ENCODE measurements at places on chromosomes 12 and 14.

DNA sequence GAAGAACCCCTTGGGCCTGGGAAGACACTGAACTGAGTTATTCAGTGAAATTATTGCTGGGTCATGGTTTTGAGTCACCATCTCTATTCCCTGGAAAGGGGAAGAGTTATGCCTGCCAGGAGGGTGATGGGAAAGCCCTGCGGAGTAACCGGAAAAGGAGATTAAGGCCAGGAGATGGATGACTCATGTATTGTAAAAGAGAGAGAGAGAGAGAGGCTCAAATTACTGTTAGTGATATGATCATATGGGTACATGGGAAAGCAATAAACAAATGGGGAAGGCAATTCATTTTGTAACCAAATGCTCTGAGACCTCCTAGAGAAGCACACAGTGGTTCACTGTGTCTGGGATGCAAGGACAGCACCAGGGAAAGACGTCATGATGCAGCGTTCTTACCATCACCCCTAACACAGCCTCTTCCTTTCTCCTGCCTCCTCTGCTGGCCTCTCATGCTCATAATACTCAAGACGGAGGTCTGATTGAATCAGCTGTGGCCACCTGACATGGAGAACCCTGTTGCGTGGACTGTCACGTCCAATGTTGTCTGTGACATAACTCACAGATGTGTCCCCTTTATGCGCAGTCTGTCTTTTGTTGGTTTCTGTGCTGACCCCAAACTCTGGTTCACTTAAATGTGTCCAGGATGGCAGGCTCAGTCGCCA, 243.7 kb downstream of the TMEM132D start:
- no peak for DNase-seq

DNA sequence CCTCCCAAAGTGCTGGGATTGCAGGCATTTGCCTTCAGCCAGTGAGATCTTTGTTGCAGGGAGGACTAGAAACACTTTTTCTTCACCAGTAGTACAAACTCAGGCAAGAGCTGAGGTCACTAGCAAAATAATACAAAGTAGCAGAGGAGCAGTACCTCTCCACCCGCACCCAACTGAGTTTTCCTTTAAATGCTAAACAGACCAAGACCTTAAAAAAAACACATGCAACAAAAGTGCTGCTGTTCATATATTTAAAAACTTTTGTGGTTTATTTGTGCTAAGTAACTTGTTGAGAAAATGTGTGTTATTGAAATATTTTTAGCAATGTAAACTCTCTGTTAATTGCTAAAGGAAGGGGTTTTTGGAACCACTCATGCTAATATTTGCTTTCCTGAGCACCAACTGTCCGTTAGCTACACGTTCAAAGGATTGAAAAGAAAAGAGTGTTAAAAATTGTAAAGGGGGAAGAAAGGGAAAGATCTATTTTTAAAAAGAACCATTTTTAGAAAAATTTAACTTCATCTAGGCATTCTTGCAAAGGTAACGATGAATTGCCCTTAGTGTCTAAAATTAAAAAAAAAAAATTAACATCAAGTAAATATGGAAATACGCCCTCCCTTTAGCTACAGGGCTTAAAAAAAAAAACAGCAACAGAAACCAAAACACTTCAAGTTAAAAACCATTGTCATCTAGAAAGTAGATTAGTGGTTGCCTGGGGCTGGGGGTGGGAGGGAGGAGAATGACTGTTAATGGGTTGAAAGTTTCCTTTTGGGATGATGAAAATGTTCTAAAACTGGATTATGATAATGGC, 114.0 kb upstream of the KRAS start:
- DNase-seq: peak; percentile 32

DNA sequence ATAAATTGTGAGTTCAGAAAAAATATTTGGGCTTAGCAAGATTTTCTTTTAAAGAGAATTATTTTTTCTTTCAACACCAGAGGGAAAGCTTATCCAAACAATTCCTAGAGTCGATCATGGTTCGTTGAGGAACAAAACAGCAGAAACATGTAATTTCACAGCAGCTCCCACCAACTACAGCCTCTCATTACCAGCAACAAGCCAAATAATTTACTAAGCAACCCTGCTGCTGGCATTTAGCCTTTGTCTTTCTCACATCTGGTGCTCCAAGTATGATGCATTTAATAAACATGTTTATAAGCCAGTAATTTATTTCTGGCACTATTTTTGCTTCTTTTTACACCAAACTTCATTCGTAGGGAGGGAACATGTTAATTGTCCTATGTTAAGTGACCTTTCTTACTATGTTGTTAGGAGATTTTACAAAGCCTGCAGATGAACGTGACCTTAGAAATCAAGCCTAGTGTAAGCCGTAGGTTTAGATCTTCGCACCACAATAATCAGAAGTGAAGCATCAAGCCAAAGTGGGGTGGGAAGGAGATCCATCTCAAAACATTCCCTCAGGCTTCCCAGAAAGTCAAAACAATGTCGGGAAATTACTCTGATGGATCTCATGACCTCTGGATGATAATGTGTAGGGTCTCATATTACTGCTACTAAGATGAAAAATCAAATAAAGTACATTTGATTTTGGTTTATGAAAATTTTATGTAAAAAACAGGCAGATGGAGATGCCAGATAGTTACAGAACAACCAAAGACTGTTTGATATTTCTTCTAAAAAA, 128.4 kb downstream of the RPAP3 start:
- DNase-seq: no peak

GRCh38 chr12:47410383-47410782, 295.4 kb downstream of the RPAP3 start:
- DNase-seq: no peak

- DNase-seq: no peak
Measured at GRCh38 chr12:24705741-24706358, 243.1 kb downstream of the BCAT1 start.

GRCh38 chr12:123165537-123165936, 14.6 kb upstream of the PITPNM2 start:
- DNase-seq: no peak

DNA sequence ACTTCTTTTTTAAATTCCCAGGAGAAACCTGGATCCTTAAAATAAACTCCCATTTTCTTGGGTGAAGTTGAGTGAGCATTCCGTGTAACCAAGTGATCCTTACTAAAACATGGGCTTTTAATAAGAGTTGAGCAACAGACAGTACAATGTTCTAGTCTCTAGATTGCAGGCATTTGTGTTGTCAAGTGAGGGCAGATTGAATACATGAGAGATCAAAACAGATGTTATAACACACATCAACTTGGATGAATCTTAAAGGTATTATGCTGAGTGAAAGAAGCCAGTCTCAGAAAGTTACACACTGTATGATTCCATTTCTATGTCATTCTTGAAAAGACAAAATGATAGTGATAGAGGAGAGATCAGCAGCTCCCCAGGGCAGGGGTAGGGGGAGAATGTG, 213.9 kb upstream of the CCDC196 start:
- DNase-seq: no peak

- no peak for DNase-seq
Measured at GRCh38 chr12:59737725-59738463, 142.1 kb downstream of the SLC16A7 start.

DNA sequence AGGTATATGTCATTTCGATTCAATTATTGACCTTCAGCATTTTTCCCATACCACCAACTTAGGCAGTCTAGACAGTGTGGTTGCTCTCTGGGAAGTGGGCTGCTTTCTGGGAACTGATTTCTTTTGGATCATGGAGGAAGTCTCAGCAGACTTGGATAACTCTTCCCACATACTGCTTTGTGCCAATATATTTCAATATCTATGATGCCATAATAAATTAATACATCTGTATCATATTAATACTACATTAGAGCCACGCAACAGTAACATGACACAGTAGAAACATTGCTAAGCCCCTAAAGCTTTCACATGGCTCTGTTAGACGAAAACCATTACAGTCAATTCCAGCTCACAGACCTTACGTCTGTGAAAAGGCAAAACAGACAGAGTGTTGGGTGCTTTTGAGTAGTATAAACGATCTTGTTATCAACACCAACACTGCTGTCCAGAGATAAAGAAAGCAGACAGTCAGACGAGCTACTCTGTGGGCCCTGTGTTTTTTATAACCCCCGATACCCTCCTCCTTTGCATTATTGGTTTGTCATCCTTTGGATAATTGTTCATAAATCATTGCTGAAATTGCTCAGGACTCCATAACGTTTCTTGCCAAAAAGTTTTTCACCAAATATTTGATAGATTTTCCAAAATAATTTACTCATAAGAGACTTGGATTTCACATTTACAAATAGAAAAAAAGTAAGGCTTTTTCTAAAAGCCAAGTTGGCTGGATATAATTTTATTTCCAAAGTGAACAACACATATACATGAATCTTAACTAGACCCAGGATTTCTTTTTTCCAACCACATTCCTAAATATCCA, 439.7 kb downstream of the ADAMTS20 start:
- DNase-seq: no peak

DNA sequence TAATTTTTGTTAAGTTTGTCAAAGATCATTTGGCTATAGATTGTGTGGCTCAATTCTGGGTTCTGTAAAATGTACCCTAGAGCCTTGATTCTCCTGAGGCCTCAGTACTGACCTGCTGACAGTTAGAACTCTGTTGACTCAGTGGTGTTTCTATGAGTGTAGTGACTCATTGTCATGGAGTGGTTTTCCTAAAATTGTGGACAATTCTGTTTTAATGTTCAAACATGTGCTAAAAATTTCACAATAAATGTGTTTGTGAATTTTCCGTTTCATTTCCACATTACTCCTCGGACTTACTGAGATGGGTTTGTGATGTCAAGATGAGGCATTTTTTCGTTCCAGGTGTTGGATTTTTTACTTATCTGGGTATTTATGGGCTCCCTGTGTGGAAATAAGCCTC, 695.9 kb downstream of the TMEM121 start:
- DNase-seq: no peak

DNA sequence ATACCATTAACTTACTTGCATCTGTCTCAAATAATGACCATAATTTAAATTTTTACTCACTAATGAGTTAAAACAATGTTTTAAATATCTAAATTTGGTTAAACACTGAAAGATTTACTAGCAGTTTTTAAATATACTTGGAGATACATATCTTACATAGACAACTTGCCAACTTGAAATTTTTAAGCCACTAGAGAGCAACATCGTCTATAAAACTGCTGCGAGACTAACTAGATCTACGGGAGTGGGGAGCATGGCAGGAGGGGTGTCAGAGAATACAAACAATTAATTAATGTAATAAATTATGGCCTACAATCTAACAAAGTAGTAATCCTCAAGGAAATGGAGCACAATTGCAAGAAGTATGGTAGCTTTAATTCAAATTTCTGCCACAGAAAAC, 120.4 kb downstream of the LRRIQ1 start:
- DNase-seq: no peak

DNA sequence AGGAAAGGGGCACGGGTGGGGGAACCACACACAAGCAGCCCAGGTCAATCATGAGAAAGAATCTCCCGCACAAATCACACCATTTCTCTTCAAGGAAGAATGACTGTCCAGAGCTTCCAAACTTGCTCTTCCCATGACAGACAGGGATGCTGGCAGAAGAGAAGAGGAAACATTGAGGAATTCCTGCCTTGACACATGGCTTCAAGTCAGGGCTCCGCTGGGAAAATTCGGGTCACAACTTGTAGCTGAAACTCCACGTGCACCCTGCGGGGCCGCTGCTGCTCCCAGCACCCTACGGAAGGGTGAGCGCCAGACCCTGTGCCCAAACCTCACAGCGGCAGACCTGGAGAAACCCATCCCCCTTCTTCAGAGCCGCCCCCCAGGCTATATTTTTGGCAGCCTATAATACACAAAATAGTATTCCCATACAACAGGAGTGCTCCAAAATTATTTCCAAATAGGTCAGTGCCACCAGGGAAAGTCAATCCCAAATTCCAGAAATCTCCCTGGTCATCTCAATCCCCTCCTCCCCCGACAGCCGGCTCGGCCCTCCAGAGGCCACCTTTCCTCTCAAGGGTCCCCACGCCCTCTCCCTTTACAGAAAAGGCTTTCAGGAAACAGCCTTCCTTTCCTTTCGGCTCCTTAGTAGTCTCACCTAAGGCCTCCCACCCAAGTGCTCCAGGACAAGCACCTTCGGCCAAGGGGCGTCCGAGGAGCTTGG, 1.3 kb downstream of the TMEM132D start:
- no peak for DNase-seq

DNA sequence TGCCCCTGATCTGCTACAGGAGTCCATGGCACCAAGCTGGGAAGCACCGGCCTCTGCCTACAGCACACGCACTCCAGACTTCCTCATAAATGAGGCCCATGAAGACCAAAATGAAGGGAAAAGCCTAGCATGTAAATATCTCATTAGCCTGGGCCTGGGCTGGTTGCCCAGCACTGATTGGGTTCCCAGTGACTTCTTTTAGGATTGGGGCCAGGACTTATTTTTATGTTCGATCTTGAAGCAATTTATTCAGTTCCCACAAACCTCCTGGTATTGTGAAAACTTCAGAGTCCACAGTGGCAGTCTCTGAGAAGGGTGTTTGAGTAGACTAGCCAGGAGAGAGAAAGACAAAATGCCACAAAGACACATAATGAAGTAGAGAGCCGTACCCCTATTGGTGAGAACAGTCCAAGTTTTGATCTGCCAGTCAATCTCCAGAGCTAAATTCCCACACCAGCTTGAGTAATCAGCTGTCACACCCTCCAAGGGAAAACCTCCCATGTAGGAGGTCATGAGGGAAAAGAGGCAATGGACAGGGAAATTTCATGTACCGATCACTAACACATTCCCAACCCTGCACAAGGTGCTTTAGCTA, 78.2 kb downstream of the PHLDA1 start:
- DNase-seq: no peak

- no peak for DNase-seq
Measured at GRCh38 chr12:26277506-26278246, 82.3 kb downstream of the SSPN start.

GRCh38 chr12:45285717-45286116, 69.8 kb downstream of the ANO6 start:
- DNase-seq: no peak

GRCh38 chr12:6085841-6086240, 38.6 kb downstream of the VWF start:
- no peak for DNase-seq

DNA sequence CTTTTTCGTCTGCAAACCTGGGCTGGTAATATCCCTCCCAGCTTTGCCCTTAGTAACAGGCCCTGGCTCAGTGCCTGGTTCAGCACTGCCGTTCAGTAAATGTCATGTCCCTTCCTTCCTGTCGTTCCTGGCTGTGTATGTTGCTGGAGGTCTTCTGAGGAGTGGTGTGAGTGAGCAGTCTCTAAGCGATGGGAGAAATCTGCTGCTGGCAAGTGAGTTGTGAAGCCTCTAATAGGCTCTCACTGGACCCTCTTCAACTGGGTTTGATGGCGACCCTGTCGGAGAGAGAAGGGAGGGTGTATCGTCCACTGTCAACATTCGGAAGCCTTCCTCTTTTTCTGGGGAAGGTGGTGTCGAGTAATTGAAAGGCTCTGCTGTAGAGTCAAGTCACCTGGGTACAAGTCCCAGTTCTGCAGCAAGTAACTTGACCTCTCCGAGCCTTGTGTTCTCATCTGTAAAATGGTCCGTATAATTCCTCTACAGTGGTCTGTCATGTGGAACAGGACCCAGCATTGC, 62.8 kb downstream of the HRK start:
- DNase-seq: no peak

GRCh38 chr12:26331136-26331535, 135.8 kb downstream of the SSPN start:
- DNase-seq: no peak

GRCh38 chr12:19208456-19208855, 78.9 kb downstream of the PLEKHA5 start:
- DNase-seq: no peak
